ENCODE measurements at places on chromosomes 6 and 20.

DNA sequence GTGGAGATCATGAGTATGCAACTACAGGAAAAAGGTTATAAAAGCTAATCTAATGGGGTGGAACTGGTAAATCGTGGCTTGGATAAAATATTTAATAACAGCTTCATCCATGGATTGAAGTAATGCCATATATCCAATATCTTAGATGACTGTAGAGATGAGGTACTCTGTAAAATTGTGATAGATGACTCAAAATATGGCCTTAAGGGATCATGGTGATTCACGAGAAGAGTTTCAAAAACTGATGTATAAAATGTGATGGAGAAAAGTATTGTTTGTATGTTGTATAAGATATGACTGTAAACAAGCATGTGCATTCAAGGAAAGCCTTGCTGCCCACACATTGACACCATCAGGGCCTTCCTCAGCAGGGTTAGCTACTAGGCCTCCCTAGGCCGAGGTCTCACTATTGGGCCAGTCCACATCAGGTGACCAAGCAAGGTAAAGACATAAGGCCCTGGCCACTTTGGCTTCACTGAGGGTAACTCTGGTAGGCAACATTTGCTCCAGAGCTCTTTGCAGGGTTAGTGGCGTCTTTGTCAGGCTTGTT is 17.7 kb upstream of the CCN6 start:
- DNase-seq, result no peak

- peak; percentile 55 for DNase-seq
Observed at GRCh38 chr6:122789182-122790027, at the start of gene SMPDL3A. Gene SMPDL3A, plus strand, starts transcription at chr6:122789258. Its CDS starts 89 bp downstream, at chr6:122789347.

- no peak for DNase-seq
Observed at GRCh38 chr6:38193481-38194281, 374.2 kb downstream of the ZFAND3 start.

DNA sequence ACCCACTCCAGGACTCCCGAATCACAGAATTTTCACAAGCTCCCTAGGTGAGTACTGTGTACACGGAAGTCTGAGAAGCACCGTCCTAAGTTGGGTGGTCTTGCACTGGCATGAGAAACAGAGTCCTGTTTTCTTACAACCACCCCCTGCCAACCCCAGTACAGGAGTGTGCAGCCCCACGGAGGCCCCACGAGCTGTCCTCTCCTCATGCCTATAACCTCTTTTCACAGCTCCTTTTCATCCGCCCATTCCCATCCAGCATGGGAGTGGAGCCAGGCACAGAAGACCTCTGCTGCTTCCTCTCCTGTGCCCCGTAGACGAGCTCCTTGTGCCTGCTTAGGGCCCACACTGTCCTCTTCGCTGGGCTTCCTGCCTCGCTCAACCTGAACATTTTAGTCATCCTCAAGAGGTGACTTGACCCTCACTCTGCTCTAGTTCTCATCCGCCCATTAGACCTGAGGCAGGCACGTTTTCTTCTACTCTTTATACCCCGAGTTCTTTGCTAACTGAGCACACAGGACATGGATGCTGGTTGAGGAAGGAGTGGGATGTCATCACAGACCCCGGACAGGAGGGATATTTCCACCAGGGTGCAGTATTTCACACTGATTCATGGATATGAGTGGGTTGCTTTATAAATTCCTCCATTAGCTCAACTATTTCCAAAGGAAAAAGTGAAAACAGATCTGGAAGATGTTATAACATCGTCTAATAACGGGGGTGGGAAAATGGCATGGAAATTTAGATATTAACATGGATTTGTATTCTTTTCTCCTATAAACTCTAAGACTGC is 160.5 kb downstream of the TTLL2 start:
- peak; percentile 54 for DNase-seq

- no peak for DNase-seq
Observed at GRCh38 chr6:155014670-155015300, 19.7 kb downstream of the TIAM2 start.

GRCh38 chr6:129140526-129140925 is 257.6 kb downstream of the LAMA2 start:
- no peak for DNase-seq

DNA sequence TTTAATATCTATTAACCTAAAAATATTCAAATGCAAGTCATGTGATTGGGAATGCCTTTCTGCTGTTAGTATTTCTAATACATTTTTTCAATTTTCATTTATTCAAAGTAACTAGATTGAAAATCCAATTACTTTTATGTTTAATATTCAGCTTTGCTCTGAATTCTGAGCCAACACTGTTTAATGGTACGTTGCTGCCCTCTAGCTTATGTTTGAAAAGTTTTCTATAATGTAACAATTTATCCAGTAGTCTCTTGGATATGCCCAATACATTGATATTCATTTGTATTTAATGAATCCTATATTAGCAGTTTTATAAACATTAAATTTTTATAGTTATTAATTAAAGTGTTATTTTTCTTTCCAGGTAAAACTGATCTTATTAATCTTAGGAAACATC is 47.4 kb downstream of the LGSN start:
- DNase-seq, result peak; percentile 7

- DNase-seq, result no peak
Observed at GRCh38 chr6:35016502-35017321, 124.4 kb downstream of the TCP11 start.

- peak; percentile 42 for DNase-seq
Observed at GRCh38 chr20:32470025-32470861, 112.1 kb downstream of the ASXL1 start.

DNA sequence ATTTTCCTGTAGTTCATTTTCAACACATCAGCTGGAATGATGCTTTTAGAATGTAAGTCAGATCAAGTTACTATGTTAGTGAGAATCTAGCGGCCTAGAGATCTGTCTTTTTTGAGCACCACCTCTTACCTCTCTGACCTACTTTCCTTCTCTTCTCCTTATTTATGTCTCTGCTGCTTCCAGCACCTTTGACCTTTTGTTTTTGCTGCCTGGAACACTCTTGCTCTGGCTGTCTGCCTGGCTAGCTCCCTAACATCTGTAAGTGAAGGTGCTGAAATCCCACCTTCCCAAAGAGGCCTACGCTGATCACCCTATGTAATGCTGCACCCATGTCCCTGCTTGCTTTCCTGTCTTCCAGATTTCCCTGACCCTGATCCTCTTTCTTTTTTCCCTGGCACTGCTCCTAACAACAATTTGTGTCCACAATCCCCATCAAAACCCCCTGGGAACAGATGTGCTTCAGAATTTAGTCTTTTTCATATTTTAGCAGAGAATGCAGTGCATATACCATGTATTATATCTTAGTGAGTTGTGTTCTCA is 87.8 kb downstream of the RFPL4B start:
- DNase-seq, result no peak

DNA sequence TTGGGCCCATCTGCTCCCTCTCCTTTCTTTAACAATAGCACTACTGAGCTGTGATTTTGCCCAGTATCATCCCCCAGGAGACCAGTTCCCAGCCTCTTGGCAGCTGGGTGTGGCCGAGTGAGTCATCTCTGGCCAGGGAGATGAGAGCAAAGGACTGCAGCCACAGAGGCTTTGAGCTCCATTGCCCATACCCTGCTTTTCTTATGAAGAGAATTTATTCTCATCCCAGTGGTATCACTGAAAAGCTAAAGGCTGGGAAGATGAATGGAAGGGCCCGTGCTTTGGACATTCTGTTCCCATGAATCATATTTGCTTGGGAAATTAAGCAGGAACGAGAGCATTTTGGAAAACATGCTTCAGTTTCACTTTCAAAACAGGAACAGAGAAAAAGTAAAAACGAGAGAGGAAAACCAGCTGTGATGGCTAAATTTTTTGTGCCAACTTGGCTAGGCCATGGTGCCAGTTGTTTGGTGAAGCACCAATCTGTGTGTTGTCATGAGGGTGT is 14.9 kb downstream of the CST3 start:
- peak; percentile 50 for DNase-seq

DNA sequence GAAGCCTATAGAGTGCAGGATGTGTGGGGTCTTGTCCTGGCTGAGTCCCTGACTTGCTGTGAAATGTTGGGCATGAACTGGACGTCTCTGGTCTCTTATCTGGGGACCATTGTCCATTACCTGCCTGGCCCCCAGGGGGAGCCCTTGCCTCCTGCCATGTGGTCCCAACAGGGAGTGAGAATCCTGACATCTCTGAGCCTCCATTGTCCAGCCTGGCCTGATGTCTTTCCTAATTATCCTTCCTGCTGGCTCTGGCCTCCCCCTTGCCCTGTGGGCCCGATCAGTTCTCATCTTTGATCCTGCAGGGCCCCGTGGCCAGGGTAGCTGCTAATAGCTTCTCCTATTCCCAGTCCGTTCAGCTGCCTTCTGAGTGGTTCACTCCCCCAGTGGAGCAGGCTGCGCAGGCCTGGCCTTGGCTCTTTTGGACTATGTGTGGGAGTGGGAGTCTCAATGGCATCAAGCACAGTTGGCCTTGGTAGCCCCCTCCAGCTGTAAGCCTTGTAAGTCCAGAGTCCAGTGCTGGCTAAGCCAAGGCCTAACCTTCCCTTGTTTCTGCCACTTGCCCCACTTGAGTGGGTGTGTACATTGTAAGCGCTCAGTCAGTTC is 77.9 kb upstream of the RALY start:
- peak; percentile 82 for DNase-seq

GRCh38 chr6:14819001-14819400 is 426.9 kb upstream of the JARID2 start:
- DNase-seq, result no peak

DNA sequence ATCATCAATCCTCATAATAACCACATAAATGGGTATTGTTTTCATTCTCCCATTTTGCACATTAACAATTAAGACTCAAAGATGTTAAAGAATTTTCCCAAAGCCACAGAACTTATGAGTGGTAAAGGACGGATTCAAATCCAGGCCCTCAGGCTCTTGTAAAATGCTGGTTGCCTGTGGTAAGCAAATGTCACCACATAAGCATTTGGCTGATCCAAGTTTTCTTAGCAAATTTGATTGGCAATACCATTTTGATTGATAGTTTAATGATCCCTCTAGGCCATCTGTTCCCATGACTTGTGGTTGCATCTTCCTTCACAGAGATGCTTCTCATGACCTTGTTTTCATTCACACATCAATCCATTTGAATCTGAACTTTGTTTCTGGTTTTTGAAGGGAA is 252.0 kb upstream of the RIN2 start:
- no peak for DNase-seq

DNA sequence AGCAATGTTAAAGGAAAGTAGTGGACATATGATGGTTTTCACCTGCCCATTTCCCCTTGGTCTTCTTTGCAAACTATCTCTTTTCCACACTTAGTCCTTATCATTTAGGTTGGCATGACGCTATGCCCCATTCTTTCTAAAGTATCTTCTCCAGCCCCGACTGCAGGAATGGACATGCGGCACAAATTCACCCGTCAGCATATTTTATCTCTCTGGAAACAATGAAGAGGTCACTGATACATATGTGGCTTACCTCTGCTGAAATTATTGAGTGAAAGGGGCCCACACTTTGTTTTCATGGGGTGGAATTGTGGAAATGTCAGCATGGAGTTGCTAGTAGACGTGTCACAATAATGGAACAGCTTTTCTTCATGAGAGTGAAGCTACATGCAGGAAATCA is 45.8 kb upstream of the MEI4 start:
- no peak for DNase-seq

- no peak for DNase-seq
Observed at GRCh38 chr6:158568549-158568948, 8.7 kb downstream of the TMEM181 start.

DNA sequence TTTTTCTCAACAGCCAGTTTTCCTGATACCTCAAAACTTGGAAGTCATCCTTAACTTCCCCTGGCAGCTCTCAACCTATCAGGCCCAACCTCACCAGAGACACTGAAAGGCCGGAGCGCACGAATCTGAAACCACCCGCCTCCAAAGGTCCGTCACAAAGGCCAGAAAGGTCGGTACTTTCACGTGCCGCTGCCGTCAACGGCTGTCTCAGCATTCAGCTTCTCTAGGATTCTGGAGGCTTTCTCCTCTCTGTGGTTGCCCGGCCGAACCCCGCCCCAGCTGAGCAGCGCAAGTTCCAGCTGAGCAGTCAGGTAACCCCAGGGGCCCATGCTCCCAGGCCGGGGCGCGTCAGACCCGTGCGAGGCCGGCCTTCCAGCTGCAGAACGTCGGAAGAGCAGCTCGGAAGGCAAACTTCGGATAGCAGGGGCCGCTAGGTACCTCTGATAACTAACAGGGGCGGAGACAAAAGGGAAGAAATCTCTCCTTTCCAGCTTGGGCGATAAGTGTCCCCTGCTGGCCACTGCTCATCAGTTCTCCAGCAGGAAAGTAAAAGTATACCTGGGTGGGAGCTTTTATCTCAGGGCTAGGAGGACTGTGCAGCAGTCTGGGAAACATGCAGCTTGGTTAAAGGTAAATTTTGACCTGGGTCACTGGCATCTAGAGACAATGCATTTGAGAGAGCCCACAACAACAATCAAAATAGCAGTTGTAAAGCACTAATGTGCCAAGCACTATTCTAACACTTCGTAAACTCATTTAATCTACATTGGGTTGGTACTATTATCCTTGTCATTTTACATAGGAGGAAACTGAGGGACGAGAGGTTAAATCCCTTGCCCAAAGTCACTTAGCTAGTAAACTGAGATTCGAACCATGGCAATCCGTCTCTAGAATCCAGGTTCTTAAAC is 16.1 kb downstream of the ZSCAN12 start:
- DNase-seq, result peak; percentile 70

DNA sequence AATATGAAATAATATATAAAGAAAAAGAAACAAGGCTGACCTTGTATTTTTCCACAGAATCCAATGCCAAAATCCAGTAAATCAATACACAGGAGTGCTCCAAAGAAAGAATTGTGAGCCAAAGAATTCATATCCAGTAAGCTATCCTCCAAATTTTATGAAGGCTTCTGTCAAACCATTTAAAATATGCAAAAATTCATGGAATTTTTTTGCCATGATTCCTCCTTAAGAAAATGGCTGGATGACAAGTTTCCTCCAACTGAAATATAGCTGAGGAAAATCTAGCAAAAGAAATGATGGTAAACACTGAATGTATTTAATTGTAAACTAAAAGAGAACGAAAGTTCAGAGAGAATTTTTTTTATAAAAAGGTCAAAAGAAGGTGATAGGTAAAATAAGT is 290.3 kb downstream of the UBE3D start:
- no peak for DNase-seq

DNA sequence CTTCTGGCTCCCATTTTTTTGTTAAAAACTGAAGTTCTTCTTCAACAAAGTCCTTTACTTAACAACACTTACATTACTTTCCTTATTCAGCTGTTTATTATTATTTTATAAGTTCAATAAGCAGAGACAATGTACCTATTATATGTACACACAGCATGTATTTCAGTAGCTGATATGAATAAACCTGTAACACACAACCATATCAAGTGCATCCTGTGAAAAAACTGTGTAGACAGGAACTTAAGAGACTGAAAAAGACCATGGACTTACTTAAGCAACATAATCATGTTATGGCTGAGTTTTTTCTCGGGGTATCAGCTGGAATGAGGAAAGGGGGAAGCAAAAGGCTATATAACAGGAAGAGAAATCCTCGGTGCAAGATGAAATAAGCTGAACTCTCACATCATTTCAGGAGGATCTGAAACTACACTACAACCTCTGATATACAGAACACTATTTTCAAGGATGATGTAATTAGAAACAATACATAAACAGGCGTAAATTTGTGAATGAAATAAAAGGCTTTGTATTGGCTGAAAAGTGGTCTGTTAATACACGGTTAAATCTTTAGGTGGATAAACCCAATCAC is 70.9 kb downstream of the REV3L start:
- DNase-seq, result no peak
